ENCODE measurements at places on chromosomes 3 and 15.

GRCh38 chr15:71125831-71126450, 10.7 kb downstream of the THSD4 start:
- no peak for DNase-seq

GRCh38 chr3:104785947-104786346, 580.8 kb upstream of the ALCAM start:
- no peak for DNase-seq

DNA sequence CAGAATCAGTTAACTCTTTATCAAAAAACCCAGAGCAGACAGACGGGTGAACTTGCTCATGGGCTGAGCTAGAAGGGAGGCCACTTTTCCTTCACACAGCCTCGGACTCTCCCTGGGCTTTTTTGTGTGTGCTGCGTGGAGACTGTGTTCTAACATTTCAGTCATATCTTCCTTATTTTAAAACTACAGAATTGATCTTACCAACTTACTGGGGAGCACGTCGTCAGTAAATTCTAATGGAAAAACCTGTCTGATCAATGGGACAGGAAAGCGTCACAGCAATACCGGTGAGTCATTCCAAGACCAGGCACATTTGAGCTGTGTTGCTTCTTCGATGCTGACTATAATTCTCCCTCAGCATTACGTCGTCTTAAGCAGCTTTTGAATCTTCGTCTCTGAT, 145.1 kb downstream of the LPP start:
- no peak for DNase-seq

GRCh38 chr15:43433165-43433564, 59.8 kb downstream of the TP53BP1 start:
- DNase-seq = no peak

DNA sequence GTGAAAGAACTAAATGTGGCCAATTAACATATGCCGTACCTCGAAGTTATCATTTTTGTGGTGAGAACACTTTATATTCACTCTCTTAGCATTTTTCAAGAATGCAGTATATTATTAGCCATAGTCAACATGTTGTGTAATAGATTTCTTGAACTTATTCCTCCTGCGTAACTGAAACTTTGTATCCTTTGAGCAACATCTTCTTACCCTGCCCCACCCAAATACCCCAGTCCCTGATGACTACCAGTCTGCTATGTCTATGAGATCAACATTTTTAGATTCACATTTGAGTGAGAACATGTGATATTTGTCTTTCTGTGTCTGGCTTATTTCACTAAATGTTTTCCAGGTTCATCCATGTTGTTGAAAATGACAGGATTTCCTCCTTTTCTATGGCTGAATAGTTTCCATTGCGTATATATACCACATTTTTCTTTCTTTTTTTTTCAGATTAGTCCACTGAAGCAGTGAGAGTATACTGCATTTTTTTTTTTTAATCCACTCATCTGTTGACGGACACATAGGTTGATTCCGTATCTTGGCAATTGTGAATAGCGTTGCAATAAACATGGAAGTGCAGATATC, 12.7 kb upstream of the KBTBD8 start:
- DNase-seq = no peak

GRCh38 chr3:122952520-122952919, 75.0 kb downstream of the SEMA5B start:
- DNase-seq = no peak

- no peak for DNase-seq
Measured at GRCh38 chr3:6716420-6716819, 144.5 kb upstream of the GRM7 start.

DNA sequence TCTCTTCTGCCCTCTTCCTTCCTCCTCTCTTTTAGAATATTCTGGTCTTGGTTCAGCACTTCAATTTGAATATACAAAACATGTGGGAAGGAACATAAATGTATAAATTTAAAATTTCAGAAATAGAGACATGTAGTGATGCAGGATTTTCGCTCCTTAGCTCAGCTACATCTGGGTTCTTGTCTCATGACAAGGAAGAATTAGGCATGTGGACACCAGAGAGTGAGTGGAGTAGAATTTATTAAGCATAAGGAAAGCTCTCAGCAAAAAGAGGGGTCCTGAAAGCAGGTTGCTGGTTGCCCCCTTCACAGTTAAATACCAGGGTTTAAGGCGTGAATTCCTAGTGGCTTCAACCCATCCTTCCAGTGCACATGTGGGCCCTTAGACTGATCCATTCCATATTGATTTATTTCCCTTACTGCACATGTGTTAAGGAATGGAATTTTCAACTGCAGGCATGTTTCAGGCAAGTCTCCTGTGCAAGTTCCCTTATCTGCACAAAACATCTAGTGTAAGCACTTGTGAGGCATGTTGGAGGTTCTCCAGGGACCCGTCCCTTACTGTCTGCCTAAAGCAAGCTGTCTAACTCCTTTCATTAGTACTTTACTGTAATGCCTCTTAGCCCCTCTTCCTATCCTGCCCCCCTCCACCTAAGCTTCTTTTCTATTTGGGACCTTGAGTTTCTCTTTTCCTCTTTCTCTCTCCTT, 133.2 kb upstream of the STRIT1 start:
- no peak for DNase-seq

DNA sequence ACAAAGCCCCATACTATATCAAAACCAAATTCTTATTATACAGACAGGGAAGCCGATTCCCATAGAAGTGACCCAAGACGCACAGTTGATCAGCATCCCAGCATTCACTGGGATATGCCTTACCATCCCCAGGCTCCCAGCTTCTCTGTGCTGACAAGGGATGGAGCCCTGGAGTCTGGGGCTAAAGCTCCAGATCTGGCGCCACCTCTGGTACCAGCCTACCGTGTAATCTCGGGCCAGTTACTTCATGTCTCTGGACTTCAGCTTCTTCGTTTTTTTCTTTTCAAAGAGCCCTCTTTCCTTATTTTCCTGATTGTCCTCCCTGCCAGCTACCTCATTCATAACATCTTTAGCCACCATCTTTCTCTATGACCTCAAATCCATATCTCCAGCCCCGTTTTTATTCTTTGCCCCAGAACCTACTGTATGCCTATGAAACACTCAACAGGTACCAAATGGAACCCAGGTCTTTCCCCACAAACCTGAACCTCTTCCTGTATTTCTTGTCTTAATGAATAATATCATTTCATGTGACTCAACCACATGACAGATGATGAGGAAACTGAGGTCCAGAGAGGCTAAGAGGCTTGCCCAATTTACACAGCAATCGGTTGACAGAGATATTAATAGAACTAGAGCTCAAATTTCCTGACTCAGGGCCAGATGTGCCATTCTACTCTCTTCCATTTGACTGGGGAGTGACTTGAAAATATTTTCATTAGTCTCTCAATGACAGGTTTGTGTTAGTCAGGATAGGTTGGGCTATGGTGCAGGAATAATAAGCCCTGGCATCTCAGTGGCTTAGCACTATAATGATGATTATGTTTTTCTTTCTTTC, 85.4 kb upstream of the TLE3 start:
- no peak for DNase-seq

DNA sequence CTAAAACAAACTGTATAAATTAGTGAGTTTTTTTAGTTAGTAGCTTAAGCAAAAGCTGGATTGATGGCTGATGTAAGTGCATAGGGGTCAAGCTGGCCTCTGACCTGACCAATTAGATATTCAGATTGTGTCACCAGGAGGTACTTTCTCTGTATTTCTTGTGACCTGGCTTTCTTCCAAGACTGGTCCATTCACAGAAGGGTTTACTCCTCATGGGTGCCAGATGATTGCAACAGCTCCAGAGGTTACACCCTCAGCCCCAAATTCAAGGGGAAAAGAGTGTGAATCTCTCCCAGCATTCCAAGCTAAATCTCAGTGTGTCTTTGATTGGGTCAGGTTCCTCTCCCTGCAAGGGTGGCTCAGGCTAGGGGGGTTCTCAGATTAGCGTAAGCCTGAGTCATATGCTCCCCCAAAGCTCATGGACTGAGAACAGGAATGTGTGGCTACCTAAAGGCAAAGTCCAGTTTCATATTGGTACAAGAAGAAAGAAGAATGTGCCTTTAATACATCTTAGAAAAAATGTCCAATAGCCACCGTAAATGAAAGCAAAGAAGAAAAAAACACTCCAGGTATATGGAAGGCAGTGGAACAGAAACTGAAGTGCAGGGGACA, 16.5 kb downstream of the PML start:
- no peak for DNase-seq

DNA sequence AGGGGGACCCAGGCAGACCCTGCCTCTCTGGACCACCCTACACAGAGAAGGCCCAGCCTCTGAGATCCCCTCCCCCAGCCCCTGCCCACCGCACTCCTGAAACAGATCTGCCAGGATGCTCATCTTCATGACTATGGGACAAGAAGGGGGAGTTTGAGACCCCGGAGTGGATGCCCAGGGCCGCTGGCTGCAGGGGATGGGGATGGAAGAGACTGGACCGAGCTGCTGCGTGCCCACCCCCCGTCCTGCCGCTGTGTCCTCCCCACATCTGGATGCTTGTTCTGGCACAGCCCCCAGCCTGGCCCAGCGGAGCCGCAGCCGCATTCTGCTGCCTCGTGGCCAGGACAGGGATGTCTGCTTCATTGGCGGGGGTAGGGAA, 30.3 kb upstream of the SEMA3F start:
- no peak for DNase-seq

DNA sequence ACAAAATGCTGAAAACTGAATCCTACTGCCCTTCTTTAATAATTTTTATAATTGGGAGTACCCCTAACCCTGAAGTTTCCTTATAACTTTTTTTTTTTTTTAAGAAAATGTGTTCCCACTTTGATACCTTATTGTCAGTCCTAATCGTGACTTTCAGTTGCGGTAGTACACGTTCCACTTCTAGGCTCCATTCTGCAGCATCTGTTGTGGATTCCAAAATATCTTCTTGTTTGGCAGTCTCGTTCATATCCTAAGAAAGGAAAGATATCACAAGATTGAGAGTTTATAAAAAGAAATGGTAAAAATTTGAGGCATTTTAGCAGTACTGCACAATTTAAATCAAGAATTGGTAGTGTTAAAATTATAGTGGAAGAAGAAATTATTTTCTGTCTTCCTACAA, 30.8 kb downstream of the IFT57 start:
- no peak for DNase-seq

- DNase-seq = no peak
Measured at GRCh38 chr15:99433757-99434450, 131.9 kb upstream of the MEF2A start.

DNA sequence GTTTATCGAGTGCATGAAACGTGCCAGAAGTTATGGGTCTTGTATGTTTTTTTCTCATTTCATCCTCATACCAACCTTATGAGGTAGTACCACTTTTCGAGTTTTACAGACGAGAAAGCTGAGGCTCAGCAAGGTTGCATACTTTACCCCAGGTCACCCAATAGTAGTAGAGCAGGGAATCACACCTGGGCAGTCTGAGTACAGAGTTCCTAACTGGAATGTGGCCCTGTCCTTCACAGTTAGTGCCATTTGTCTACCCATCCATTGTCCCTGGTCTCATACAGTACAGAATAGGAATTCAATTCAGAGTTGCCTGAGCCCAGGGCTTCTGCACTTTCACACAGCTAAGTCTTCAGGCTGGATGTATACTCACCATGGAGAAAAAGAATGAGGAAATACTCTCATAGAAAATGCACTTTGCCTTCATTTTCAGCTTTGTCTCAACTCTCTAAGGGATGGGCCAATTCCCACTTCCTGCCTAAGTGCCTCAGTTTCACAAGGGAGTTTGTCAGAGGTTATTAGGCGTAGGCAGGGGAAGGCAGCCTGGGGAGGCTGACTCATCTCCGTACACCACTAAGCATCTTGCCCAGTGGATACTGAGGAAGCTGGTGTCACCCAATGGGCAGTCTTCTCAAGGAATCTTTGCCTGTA, 93.2 kb downstream of the TMEM212 start:
- DNase-seq = no peak

DNA sequence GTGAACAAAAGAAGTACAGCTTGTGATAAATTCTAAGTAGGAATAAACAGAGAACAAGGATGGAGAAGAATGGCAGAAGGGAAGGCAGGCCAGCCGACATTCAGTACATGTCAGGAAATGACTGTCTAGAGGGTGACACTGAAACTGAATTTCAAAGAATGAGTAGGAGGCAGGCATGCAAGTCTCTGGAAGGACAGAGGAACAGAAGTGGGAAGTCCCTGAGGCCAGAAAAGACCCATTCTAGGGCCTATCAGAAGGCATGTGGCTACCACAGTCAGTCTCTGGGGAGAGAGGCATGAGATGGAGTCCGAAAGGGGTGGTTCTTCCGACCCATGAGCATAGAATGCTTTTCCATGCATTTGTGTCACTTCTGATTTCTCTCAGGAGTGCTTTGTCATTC, 243.5 kb upstream of the UBE2E2 start:
- no peak for DNase-seq

DNA sequence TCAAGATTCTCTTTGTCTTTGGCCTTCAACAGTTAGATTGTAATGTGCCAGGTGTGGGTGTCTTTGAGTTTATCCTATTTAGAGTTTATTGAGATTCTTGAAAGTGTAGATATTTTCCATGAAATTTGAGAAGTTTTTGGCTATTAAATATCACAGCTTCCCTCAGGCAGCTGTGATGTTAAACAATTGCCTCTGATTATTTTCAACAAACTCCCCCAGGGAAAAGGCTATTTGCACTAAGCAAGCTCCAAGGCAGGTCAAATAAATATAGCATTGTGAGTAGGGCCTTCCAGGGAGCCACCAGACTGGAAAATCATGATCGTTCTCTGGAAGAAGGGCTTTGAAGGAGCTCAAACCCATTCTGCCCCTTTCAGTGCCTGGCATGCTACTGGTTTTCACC, 107.0 kb downstream of the EEFSEC start:
- no peak for DNase-seq

DNA sequence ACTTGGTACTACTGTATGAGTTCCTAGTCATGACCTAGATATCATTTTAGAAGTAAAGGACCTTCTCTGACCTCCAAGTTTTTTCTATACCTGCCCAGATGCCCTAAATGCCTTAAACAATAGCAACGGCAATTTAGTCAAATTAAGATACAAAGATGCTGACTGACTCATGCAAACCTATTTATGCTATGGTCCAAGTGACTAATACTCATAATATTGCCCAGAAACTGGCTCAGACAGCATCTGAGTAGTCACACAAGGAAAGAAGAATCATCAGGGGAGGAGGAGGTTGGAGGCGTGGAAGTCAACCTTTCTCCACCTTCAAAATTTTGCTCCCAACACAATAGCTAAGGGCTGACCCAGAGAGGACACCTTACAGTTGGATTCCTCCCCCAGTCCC, 6.8 kb downstream of the FYCO1 start:
- no peak for DNase-seq

- no peak for DNase-seq
Measured at GRCh38 chr15:85312486-85312885, 67.9 kb upstream of the AKAP13 start.

GRCh38 chr3:38111201-38111600, 25.7 kb downstream of the ACAA1 start:
- DNase-seq = no peak

GRCh38 chr3:144491333-144491732, 519.7 kb downstream of the DIPK2A start:
- DNase-seq = no peak

- DNase-seq = no peak
Measured at GRCh38 chr3:50515565-50516439, 12.4 kb upstream of the CACNA2D2 start.

DNA sequence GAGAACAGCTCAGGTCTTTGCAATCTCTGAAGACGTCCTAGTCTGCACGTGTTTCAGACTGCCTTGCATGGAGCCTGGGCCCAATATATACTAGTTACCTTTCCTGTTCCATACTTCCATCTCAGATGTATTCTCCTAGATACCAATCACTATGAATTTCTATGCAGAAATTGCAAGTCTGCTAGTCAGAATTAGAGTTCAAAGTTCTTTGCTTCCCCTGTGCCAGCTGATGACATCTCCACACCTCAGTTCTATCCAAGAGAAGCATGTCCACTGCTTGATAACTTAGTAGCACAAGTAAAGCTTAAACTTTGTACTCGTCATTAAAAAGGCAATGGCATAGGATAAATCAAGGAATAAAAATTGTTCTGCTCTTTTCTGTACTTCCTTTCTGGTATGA, 133.6 kb upstream of the PLXND1 start:
- DNase-seq = no peak
